ENCODE measurements at places on chromosomes 3 and 15. TPM values are rescaled to one million over a fixed set of nuclear protein-coding genes. Genes with fewer than 3 reads are reported as not detected.

TMA7 gene
- 288 TPM for total RNA-seq

ADGRG7 gene
- total RNA-seq: not detected

EPHB3 gene
- 0.77 TPM for total RNA-seq

ALPK3 gene
- 0.09 TPM for total RNA-seq

GOLGA6B gene
- not detected for total RNA-seq

All from A549 treated with GW870086 at 1 μM for 4 hours (cell line).